ENCODE measurements at places on chromosomes 1 and 21. TPM values are rescaled to one million over a fixed set of nuclear protein-coding genes. Genes with fewer than 3 reads are reported as not detected.

Gene MPL
- 0.40 TPM for total RNA-seq

Gene SPTA1
- total RNA-seq, result not detected

Gene RBP7
- 31.9 TPM for total RNA-seq

Gene OR10J1
- not detected for total RNA-seq

Gene PDE9A
- total RNA-seq, result 4.1 TPM

Gene PRELP
- total RNA-seq, result 22.5 TPM
